ENCODE measurements at places on chromosomes 6 and 20.

DNA sequence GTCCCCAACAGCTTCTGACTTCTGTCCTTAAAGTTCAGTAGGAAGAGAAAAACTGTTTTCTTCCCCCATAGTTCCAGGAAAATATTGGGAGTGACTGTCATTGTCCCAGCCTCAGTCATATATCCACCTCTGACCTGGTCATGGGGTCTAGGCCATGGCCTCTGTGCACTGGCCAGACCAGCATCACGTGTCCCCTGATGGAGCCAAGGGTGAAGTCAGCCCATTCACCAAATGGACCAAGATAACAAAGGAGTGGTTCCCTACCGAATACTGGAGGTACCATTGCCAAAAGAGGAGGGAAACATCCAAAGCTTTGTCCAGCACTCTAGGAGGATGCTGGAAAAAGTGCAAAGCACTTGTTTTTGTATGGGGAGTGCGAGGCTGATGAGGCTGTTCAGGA is 395.4 kb downstream of the TAF4 start:
- DNase-seq: no peak

DNA sequence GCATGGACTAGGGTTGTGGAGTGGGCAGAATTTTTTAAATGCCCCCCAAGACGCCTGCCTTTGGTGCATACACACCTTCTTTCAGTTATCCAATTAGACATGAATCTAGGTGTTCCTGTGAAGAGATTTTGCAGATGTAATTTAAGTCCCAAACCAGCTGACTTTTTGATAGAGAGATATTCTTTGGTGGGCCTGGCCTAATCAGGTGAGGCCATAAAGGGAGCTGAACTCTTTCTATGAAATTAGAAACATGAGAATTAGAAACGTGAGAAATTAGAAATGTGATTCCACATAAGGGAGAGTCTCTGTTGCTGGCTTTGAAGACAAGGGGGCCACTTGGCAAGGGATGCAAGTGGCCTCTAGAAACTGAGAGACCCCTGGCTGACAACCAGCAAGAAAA is 36.4 kb upstream of the TTPAL start:
- no peak for DNase-seq

GRCh38 chr20:37808233-37809070 is 94.5 kb upstream of the VSTM2L start:
- no peak for DNase-seq

DNA sequence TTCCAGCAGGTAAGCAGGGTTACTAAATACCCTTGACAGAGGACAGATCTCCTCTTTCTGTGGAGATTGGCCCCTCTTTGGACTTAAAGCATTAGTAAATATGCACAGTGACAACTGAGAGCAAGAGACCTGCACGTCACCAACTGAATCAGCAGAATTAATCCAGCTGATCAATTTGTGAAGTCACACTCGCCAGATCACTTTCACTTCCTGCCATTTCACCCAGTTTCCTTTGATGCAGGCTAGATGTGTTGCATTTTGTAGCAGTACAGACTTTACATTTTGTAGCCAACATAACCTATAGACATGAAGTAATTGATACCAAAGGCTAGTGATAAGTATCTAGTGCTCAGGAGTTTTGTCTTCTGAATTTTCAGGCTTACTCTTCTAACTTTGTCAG is 11.9 kb downstream of the SYNE1 start:
- DNase-seq: no peak

- DNase-seq: no peak
Measured at GRCh38 chr6:94095961-94096360, 676.6 kb upstream of the EPHA7 start.

- DNase-seq: no peak
Measured at GRCh38 chr6:153662982-153663381, 376.1 kb upstream of the OPRM1 start.

- no peak for DNase-seq
Measured at GRCh38 chr6:160031442-160031841, 62.6 kb downstream of the IGF2R start.

DNA sequence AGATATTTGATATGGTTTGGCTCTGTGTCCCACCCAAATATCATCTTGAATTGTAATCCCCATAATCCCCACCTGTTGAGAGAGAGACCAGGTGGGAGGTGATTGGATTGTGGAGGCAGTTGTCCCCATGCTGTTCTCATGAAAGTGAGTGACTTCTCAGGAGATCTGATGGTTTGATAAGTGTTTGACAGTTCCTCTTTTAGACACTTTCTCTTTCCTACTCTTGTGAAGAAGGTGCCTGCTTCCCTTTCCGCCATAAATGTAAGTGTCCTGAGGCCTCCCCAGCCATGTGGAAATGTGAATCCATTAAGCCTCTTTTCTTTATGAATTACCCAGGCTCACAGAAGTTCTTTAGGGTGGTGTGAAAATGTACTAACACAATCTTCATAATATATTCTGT is 1404.0 kb upstream of the ADGRB3 start:
- no peak for DNase-seq

DNA sequence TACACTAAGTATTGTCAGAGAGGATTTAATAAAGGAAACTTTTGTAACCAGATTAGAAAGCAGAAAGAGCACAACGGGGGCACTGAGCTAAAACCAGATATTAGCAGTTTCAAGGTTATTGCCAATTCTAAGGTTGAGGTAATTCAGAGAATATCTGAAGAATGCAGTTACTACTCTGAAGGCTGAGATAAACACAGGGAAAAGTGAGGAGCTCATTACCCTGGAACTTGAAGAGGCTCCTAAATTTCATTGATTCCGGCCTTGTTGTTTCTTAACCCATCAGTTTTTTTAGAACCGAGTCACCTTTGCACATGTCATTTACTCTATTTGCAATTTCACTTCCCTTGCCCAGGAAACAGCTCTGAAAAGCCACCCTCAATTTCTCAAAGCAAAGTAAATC is 72.4 kb upstream of the BTBD3 start:
- no peak for DNase-seq

- DNase-seq: no peak
Measured at GRCh38 chr6:2911171-2911570, 8.1 kb upstream of the SERPINB9 start.

GRCh38 chr20:37359331-37359730 is 13.4 kb downstream of the SRC start:
- no peak for DNase-seq

DNA sequence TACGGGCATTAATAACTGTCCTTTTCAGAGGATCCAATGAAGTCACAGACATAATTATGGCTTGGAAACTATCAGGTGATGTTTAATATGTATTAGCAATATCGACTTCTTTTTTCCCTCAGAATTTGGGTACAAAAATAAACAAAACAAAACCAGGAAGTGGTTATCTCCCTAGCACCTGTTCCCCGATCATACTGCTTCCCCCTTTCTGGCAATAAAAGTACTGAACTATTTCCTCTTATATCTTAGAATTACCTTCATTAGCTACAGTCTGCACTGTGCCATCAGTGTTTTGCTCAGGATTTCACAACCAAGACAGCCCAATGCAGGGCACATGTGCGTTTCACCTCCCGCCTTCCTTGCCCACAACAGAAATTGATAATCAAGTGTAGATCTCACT is 216.9 kb upstream of the BTBD3 start:
- no peak for DNase-seq

DNA sequence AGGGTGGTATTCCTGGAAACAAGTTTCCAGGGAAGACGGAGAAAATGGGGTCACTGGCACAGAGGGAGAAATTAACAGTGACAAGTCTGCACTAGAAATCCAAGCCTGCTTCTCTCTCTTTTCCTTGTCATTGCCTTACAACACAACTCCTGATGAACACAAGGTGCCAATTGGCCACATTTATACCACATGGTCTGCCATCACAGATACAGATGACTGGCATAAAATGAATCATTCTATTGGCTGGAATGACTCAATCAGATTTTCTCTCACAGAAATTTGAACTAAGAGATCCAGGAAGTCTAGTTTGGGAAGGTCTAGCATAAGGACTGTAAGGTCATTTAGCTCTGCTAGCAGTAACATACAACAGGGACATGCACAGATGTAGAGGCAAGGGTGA is 190.3 kb downstream of the LINC00237 start:
- no peak for DNase-seq

DNA sequence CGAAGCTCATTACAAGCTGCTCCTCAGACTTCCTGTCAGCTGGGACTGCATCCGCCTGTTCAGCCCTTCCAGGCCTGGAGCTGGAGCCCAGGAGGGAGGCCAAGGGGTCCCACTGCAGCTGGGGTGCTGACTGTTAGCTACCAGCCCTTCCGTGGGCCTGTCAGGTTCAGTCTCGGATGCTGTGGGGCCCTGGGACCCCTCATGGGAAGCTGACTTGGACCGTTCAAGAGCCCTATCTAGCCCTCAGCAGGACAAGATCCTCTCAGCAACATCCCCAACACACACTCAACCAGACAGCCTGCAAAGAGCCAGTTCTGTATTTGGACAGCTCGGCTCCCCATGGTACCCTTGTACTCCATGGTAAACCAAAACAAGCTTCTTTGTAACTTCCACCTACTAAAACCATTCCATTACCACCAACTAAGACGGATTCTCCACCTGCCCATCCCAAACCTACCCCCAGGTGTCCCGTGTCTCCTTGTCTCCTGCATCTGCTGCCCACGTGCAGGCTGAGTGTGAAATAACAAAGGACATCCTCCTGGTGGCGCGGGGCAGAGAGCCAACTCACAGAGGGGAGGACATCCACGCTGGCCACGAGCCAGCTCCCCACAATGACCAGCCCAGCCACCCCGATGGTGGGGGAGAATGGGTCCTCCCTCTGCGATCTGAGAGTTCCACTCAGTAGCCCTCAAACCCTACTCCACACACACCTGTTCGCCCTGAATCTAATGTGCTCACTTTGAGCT is 111.2 kb downstream of the TAF4 start:
- no peak for DNase-seq

DNA sequence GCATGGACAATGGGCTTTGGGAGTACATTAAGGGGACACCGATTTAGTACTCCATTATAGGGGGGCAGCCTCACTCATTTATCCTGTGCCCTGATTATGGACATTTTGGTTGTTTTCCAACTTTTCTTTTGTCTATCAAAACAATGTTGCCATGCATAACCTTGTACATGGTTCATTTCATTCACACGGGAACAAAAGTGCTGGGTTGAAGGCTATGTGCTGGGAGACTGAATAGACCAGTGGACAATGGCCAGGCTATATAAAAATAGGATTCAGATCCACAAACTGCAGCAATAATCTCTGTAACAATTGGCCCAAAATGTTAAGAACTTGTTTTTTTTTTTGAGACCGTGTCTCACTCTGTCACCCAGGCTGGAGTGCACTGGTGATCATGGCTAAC is 100.7 kb upstream of the GMDS start:
- no peak for DNase-seq

GRCh38 chr6:46993846-46994245 is 48.3 kb downstream of the ADGRF1 start:
- DNase-seq: no peak

DNA sequence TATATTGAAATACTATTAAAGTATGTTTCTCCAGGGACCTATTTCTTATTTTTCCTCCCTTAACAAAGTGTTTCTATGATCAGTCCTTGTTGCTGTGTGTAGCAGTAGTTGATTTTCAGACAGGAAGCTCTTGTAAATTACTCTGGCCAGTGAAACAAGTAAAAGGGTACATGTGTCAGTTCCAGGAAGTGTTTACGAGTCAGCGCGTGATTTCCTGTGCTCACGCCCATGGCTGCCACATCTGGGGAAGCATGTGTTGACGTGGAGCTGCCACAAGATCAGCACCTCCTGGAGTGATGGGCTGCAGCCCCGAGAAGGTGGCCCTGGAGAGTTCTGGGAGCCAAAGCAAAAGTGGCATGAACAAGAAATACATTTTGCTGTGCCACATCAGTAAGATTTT is 38.6 kb upstream of the GGTLC1 start:
- no peak for DNase-seq

DNA sequence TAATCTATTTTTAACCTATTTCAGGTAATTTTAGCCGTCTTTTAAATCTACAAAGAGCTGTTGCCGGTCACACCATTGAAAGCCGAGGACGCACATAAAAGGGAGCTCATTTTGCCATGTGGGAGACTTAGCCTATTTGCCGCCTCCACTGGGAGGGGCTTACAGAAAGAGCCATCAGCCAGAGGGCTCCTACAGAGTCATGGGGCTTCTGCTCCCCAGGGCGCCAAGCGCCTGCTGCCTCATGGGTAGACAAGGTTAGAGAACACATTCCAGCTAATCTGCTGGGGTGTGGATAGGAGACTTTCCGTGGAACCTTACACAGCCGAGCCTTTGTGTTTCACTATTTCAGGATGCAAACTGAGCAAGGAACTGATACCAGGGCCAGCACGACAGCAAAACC is 12.6 kb downstream of the PCMTD2 start:
- no peak for DNase-seq

DNA sequence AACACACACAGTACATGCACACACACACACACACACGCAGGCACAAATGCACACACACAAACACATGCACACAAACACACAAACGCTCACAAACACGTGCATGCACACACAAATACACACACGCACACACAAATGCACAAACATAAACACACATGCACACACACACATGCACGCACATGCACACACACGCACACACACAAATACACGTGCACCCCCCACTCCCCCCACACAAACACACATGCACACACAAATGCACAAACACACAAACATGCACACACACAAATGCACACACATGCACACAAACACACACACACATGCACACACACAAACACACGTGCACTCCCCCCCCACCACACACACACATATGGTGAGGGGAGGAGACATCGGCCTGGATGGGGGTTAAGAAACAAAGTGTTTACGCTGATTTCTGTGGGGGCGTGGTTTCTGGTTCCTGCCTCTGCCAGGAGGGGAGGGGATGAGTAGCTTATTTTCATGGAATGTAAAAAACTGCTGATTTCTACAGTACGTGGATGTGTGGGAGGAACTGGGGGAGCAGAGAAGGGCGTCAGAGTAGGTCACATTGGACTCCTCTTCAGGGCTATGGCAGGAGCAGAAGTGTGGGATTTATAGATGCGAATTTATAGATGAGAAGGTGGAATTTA is 607.2 kb downstream of the QKI start:
- DNase-seq: no peak

DNA sequence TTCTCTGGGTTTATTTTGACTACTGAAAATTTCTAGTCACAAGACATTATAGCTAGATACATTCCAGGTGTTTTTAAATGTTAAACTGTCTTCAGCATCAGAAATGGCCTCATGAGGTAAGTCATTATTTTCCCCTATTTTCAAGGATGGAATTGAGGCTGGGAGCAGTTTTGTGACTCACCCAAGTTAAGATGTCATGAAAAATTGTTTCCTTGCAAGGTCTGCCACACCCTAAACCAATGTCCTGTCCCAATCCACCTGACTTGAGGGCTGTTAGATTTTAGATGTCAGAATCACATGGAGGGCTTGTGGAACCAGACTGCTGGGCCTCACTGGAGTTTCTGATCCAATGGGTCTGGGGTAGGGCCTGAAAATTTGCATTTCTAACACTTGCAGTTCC is 16.9 kb downstream of the SLC22A3 start:
- no peak for DNase-seq

- DNase-seq: no peak
Measured at GRCh38 chr20:45104786-45105185, 3.9 kb upstream of the KCNS1 start.

Measured in memory B cell (primary cell).